ENCODE measurements at places on chromosomes 3 and 15.

DNA sequence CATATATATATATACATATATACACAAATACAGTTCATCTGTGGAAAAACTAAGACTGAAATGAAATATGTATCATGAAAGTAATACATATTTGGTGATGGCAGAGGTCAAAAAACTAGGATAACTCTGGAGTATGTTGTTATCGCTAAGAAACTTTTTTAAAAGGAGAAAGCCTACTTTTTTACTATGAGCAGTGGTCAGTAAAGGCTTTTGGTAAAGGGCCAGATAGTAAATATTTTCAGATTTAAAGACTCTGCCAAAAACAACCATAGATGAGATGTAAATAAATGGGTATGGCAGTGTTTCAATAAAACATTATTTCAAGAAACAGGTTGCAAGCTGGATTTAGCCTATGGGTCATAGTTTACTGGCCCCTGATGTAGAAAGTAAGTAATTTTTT, 93.8 kb upstream of the TGFBR2 start:
- no peak for DNase-seq

- no peak for DNase-seq
Measured at GRCh38 chr3:125001557-125002413, 54.0 kb downstream of the HEG1 start.

DNA sequence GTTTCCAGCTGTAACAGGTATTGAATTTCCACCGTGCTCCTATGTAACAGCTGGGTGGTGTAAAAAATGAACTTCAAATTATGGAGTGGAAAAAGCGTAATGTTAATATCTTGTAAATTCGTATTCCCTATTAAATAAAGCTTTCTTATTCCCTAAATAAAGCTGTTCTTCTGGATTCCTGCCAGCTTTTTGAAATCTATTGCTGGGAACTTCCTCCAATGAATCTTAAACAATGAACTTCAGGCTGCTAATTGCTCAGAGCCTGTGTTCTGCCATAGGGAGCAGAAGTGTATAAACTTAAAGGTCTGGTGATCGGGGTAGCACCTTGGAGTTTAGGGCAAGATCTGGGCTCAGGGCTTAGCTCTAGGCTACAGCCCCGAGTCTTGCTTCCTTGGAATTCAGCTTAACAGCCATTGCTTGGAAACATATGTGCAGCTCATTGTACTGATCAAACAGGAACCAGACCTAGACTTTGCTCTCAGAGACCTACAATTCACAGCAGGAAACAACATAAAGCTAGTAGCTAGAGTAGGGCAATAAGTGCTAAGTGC, 1.4 kb downstream of the ARL14 start:
- no peak for DNase-seq

- DNase-seq, result no peak
Measured at GRCh38 chr3:147157631-147158030, 248.7 kb downstream of the ZIC4 start.

DNA sequence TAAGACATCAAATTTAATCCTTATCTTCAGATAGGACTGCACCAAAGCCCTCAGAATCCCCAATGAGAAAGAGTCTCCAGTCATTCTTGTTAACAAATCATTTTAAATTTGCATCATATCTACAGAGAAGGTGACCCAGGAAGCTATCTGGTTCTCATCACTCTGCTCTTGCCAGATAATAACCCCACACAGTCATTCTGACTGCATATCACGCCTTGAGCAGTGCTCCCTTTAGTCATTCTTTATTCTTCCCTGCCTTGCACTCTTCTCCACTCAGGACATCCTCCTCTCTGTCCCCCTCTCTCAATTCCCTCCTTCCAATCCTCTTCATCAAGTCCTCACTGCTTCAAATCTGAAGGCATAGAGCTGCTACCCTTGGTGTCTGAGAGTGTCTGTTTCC, 83.7 kb upstream of the COL6A6 start:
- DNase-seq, result no peak

- DNase-seq, result no peak
Measured at GRCh38 chr15:48802257-48802656, 8.6 kb downstream of the CEP152 start.

DNA sequence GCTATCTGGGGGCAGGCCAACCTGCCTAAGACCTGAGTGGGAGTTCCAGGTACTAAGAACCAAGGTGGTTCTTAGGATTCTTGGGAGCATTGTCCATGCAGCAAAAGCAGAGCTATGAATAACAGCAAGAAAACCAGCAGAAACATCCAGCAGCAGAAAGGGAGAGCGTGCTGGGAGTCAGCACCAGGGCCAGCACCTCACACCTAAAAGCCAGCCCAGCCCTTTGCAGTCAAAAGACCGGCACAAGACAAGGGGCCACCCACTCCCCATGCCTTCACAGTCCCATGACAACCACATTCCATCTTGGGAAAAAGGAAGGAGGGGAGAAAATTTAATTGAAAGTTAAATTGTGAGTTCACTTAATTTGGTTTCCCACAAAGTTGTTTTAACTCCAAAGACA, 364.9 kb downstream of the AGBL1 start:
- DNase-seq, result no peak

DNA sequence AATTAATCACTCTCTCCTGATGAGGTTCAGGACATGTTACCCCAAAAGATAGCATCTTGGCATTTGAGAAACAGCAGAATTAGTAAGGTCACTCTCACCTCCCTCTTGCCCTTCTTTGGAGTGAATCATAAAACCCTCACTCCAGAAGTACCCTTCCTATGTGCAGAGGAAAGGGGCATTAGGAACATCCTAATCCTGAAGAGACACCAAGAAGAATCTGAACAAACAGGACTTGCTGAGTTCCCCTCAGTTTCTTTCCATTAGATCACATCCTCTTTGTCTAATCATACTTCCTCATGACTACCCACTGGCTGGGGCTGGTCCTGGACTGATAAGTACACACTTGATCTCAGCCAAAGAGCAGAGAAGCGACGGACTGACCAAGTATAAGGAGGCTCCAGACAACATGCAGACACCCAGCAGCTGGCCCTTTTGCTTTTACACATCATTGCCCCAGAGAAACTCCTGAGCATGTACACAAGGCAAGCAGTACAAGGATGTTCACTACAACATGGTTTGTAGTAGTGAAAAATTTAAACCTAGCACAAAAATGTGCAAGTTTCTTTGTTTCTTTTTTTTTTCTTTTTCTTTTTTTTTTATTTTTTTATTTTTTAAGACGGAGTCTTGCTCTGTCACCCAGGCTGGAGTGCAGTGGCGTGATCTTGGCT, 15.0 kb upstream of the TM6SF1 start:
- no peak for DNase-seq

DNA sequence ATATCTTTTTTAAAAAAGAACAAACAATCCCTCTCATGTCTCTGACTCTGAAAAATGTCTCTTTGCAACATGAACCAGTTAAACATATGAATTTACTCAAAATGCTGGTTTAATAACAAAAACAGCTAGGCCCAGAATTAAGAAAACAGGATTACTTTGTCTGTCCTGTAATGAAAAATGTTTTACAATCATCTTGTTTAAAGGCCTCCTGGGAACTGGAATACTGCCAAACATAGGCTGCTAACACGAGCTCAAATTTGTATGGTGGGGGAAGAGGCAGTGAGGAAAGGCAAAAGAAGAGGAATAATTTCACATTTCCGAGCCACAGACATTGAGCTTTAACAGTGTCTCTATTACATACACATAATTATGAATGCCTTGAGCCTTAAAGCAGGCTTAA, 61.7 kb upstream of the PPIB start:
- DNase-seq, result no peak

- no peak for DNase-seq
Measured at GRCh38 chr15:59053482-59053881, 51.5 kb upstream of the CCNB2 start.

GRCh38 chr15:39784638-39785037, 2.0 kb upstream of the FSIP1 start:
- DNase-seq, result no peak

DNA sequence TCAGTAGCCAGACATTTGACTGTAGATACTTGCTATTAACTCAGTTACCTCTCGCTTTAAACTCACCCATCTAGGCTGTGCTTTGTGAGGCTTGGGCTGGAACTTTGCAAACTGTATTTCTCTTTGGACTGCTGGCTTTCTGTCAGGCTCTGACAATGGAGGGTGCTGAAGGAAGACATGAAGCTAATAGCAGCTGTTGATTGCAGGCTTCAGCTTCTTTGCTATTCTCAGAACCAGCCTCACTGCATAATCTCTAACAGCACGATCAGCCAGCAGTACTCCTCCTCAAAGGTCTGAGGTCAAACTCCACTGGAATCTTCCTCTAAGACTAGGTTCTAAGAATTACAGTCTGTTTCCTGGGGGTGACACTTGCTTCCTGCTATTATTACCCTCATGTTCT, 295.6 kb downstream of the ZBBX start:
- no peak for DNase-seq

Measured in NCI-H1092 (cell line).